Metanephros (tissue), 2 donors: ENCODE measurements at places on chromosomes 1 and 21. TPM values are rescaled to one million over a fixed set of nuclear protein-coding genes. Genes with fewer than 3 reads are reported as not detected.

The NCAM2 gene
- total RNA-seq, result 4.5 TPM

The ZSCAN20 gene
- 9.2 TPM for total RNA-seq

The FAM177B gene
- total RNA-seq, result not detected

The SELL gene
- 11.6 TPM for total RNA-seq

The PLA2G4A gene
- total RNA-seq, result 8.9 TPM

The OR2L5 gene
- not detected for total RNA-seq

The LCE1F gene
- not detected for total RNA-seq

The IFNAR2 gene
- 8.7 TPM for total RNA-seq

The KLHDC8A gene
- 4.8 TPM for total RNA-seq

The PRMT6 gene
- 26.2 TPM for total RNA-seq

The MTARC1 gene
- 12.9 TPM for total RNA-seq

The NBPF15 gene
- total RNA-seq, result 53.7 TPM

The EDARADD gene
- total RNA-seq, result 4.6 TPM

The NTNG1 gene
- total RNA-seq, result 14.3 TPM

The PADI4 gene
- 17.7 TPM for total RNA-seq

The PRDM16 gene
- total RNA-seq, result 10.2 TPM

The ASCL5 gene
- not detected for total RNA-seq

The GSTM2 gene
- 102 TPM for total RNA-seq

The NMNAT2 gene
- total RNA-seq, result 1.8 TPM

The LCE1C gene
- not detected for total RNA-seq

The LYPD8 gene
- not detected for total RNA-seq

The SLC6A9 gene
- total RNA-seq, result 5.4 TPM

The AMY1A gene
- not detected for total RNA-seq

The PGLYRP4 gene
- total RNA-seq, result not detected

The CAPN2 gene
- total RNA-seq, result 136 TPM

The KLF17 gene
- not detected for total RNA-seq

The APH1A gene
- total RNA-seq, result 83.3 TPM

The C1orf94 gene
- total RNA-seq, result not detected

The SEMA4A gene
- 20.3 TPM for total RNA-seq

The ZBTB8B gene
- 0.64 TPM for total RNA-seq
